Stomach (tissue), 19 donors: ENCODE measurements at places on chromosomes 7 and 10. TPM values are rescaled to one million over a fixed set of nuclear protein-coding genes. Genes with fewer than 3 reads are reported as not detected.
A peak's percentile ranks its signal among the peaks of the same experiment; 100 is the strongest.

VENTX gene
- not detected for total RNA-seq

- DNase-seq = no peak
Measured at GRCh38 chr10:77887631-77888355, 38.8 kb downstream of the DLG5 start.

HOXA2 gene
- 2.3 TPM for total RNA-seq

DRGX gene
- not detected for total RNA-seq

DNA sequence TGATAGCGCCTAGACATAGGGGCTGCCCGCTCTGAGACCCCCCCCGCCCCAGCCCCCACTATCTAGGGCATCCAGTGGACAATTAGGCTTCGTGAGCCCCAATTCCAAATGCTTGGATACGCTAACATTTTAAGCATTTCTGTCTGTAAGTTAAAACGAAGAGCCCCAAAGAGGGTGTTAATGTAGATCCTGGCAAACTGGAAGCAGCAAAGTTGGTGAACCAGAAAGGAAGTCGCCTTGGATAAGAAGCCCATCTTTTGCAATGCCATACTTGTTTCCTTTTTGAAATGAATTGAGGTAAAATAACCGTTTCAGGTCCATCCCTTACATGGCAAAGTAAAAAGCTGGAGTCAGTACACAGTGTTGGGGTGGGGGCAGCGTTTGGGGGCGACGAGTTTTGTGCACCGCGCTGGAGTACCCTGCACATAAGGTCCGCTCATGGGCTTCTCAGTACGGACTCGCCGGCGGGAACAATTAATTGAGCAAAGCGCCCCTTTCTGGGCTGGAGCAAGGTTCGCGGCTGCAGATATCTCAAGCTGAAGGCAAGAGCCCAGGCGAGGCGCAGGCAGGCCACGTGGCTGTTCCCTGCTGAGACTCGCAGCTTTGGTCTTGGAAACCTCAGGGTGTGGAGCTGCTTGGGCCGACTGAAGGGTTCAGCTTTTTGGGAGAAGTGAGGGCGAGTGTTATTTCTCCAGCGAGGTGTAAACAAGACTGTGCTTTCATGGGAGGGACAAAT lies 1.4 kb upstream of the TWIST1 start:
- DNase-seq = peak; percentile 28

- DNase-seq = peak; percentile 35
Measured at GRCh38 chr10:44292390-44293002, 92.4 kb downstream of the CXCL12 start.

DNA sequence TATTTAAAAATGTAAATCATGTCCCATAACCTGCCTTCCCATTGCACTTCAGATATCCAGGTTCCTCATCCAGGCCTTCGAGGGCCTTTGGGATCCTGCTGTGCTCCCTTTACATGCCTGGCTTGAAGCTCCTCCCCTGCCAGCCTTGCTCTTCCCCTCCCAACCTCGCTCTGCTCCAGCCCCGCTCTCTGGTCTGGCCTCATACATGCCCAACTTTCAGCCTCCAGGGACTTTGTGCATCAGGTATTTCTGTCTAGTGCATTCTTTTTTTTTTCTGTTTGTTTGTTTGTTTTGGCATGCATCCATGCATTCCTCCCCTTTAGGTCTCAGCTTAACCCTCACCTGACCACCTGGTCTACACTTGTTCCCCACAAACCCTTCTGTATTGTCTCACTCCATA lies 160.3 kb downstream of the SNX10 start:
- DNase-seq = no peak

SRI gene
- total RNA-seq = 99.7 TPM

GRCh38 chr7:106535234-106535932 lies 125.6 kb downstream of the CCDC71L start:
- DNase-seq = no peak

TFEC gene
- total RNA-seq = 28.4 TPM

RARRES2 gene
- total RNA-seq = 33.5 TPM

GRCh38 chr10:131742500-131742951 lies 158.3 kb upstream of the PPP2R2D start:
- DNase-seq = no peak

- peak; percentile 85 for DNase-seq
Measured at GRCh38 chr10:45001381-45002148, 842 bp downstream of the ZNF22 start.
